ENCODE measurements at places on chromosomes 2 and 18.

GRCh38 chr2:223019390-223019930, 32.5 kb upstream of the KCNE4 start:
- no peak for DNase-seq

DNA sequence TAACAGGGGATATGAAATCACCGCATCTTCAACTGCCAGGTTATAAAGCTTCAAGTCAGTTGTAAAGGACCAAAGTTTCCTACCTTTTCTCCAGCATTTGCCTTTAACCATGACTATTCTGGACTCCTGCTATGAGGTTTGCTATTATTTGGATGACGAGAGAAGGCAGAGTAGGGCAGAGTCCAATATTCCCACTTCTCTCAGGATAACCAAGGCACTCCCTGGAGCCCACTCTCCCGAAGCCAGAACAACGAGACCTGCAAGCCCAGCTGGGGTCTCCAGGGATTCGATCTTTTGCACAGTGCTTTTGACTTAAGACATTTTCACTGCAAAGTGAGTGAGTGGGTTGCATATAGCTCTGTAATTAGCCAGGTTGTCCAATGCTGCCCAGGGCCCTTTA, 77.1 kb upstream of the ZNF397 start:
- DNase-seq, result no peak

DNA sequence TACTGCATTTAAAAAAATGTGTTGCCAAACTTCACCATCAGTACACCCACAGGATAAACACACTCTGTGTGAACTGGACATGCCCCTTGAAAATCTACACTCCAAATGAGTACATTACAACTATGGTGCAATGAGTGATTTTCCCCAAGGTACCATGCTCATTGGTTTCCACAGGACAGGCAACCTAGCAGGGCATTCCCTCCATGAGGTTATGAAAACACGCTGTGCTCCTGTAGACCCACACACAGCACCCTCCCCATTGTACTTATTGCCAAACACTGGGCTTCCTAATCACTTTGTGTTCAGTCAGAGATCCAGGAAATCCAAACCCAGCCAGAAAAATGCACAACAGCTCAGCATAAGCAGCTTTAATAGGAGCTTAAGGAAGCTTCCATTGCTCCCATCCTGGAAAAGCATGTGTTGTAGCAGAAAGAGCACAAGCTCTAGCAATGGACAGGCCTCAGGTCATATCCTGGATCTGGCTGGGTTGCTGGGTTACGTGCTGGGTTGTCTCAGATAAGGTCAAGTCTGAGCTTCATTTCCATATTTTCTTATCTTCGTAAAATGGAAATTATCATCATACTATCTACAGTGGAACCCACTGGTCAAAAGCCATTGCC, 20.8 kb upstream of the ATIC start:
- DNase-seq, result no peak

DNA sequence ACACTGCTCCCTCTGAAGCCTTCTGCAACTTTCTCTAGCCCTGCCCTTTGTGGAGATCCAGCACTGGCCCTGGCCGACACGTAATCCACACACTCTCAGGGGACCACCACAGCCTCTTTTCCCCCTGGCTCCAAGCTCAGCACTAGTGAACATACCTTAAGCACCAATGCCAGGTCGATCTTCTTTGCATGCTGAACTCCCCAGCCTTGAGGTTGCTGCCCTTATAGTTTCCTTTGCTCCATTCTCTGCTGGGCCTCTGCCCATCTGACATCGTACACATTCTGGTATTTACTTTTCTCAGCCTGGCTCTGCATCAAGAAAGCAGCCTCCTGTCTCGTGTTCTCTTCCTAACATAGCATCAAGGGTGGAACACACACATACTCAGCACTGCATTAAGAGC, 361.5 kb downstream of the LPIN1 start:
- DNase-seq, result no peak

GRCh38 chr2:241990466-241990865, 120.9 kb downstream of the RTP5 start:
- DNase-seq, result no peak

GRCh38 chr2:193847130-193847529, 1652.4 kb upstream of the TMEFF2 start:
- no peak for DNase-seq

GRCh38 chr2:144132357-144132756, 387.6 kb downstream of the ZEB2 start:
- DNase-seq, result no peak

- DNase-seq, result no peak
Measured at GRCh38 chr2:4673025-4673489, 969.7 kb downstream of the DCDC2C start.

GRCh38 chr2:7430869-7431641, 513.8 kb downstream of the RNF144A start:
- peak; percentile 89 for DNase-seq

DNA sequence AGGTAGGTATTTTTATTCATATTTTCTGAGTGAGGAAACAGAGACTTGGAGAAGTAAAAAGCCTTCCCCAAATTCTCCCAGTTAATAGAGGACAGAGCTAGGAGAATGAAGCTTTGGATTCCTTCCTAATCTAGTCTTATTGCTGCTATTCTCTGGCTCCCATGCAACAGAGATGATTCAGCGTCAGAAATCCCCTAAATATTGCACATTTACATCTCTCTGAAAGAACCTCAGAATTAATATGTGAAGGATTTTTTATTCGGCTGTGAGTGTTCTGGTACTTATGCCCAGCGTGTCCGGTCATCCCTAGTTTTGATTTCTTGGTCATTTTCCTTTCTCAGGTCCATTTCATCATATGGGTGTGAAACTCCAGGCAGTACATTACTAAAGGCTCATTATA, 91.2 kb upstream of the SESTD1 start:
- no peak for DNase-seq

DNA sequence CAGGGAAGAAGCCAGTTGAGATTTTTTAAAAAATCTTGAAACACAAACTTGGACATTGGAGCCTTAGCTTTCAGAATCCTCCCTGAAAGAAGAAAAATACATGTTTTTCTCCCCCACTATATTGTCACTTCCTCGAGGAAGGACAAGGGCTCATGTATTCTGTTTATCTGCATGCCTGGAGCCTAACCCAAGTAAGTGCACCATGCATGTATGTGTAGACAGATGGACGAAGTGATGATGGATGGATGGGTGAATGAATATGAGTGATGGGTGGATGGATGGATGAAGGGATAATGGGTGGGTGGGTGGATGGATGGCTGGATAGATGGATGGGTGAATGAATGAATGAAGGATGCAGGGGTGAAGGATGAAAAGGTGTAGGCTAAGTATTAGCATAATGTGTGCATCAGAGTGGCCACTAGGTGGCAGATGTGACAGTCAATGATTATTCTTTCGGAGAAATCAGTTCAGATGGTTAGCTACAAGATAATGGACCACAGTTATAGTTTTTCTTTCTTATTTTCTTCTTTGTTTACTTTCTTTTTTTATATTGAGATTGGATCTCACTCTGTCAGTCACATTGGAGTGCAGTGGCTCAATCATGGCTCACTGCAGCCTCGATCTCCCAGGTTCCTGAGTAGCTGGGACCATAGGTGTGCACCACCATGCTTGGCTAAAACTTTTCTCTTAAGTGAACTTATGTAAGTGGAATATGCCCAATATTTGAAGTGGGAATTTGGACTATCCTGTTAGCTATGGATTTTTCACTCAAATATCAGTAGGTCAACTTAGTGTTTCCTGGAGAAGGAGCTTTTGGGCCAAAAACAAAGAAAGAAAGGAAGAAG, 18.5 kb upstream of the CCDC93 start:
- DNase-seq, result peak; percentile 61

GRCh38 chr2:126748188-126748760, 92.3 kb downstream of the GYPC start:
- DNase-seq, result peak; percentile 30

GRCh38 chr2:69181806-69182427, 168.9 kb downstream of the ANTXR1 start:
- DNase-seq, result no peak

DNA sequence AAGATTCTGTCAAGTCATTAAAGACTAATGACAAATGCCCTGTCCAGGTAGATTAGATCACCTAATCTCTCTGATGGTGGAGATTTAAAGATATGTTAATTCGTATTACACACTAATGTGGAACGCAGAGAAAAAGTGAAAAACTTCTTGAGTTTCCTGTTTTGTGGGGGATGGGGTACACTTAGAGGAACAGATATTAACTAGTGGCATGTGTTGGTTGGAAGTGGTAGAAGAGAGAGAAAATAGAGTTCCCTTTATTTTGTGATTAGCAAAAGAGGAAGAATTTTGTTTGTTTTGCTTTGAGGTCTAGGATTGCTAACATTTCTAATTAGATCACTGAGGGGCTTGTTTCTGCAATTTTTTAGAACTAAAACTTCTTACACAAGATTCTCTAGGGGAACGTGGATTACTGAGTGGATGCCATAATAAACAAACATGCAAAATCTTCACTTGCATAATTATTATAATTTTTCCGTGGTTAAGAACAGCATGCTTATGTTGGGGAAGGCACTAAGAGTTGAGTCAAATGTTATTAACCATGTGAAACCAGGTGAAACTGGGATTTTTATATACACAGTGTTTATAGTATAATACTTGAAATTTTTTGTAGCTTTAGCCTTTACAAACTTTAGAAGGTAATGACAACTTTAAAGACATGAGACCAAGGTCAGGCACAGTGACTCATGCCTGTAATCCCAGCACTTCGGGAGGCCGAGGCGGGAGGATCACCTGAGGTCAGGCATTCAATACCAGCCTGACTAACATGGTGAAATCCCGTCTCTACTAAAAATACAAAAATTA, 97.4 kb upstream of the STK17B start:
- DNase-seq, result no peak

DNA sequence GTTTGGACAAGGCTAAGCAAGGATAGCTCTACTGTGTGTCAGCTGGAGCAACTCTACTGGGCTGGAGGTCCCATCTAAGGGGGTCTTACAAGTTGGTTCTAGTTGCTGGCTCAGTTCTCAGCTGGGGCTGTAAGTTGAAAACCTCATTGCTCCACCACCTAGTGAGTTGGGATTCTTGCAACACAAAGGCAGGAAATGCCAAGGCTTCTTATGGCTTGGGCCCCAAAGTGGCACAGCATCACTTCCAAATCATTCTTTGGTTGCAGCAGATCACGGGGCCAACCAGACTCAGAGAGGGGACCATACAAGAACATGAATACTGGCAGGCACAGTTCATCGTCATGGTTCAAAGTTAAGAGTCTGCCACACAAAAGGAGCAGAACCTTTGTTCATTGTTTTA, 332.7 kb downstream of the LRRTM1 start:
- DNase-seq, result no peak

DNA sequence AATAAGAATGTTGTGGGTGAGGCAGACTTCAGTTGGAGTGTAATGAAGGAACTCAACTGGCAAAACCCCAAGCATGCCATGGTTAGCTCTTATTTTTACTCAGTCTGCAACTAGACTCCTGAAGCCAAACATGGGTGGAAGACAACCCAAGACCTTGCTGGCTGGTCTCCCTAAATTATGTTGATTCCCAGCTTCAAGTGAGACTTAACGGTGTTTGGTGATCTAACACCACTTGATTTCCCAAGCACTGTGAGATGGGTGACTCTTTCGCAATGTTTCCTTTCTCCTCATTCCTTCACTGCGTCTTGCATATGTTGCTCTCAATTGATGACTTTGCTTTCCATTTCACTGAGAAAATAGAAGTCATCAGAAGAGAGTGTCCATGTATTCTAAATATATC, 693.1 kb downstream of the DCC start:
- DNase-seq, result no peak

GRCh38 chr2:43210467-43211303, 15.7 kb downstream of the ZFP36L2 start:
- peak; percentile 72 for DNase-seq

DNA sequence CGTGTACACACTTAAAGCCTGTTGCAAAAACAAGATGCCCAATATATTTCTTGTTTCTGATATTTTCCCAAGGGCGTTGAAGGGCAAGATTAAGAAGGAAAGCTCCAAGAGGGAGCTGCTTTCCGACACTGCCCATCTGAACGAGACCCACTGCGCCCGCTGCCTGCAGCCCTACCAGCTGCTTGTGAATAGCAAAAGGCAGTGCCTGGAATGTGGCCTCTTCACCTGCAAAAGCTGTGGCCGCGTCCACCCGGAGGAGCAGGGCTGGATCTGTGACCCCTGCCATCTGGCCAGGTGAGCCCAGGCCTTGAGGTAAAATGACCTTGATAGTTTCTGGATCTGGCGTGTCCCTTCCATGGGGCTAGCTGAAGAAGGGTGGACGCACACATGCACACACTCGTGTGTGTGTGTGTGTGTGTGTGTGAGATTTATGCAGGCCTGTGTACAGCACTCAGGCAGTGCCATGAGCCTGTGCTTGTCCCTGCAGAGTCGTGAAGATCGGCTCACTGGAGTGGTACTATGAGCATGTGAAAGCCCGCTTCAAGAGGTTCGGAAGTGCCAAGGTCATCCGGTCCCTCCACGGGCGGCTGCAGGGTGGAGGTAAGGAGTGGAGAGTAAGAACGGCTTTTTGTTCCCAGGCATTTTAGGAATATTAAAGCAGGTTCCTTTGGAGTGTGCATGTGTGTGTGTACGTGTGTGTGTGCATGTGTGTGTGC, 23.6 kb downstream of the MLPH start:
- no peak for DNase-seq

- no peak for DNase-seq
Measured at GRCh38 chr2:33617989-33618388, 18.9 kb upstream of the FAM98A start.

DNA sequence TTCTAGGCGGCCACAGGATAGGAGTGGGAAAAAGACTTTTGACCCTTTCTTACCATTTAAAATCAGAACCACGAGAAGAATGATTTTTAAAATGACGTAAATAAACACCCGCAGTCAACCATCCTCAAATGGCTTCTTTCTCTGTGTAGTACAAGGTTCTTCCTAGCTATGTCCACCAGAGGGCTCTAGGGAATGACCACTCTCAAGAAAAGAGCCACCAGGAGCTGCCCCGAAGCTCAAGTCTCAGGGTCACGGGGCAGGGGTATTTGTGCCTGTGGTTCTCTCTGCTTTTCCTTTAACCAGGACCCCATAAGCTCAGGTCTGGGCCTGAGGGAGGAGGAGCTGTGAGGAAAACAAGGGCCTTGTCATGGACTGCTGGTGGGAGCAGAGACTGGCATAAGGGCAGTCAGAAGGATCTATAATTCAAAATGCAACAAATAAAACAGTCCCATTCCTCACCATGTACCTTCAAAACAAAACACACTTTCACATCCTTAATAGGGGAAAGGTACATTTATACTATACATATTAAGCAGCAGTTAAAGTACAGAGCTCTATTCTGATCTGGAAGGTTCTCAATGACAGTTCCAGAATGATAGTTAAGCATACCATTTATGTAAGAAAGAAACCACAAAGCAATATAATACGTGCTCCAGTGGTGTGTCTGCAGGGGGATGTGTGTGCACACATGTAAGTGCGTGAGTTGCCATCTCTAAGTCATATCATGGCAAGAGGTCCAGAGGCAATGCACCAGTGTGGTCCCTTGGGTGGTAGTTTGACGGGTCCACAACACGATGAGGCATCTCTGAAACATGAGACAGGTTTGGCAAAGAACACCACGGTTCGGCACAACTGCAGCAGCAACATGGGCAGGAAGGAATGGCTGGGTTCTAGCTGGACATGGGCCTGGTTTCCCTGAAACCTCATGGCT, 18.6 kb downstream of the LYPD1 start:
- no peak for DNase-seq

- no peak for DNase-seq
Measured at GRCh38 chr18:46469186-46469915, 187.7 kb downstream of the LOXHD1 start.
